ENCODE measurements at places on chromosomes 7 and 10. TPM values are rescaled to one million over a fixed set of nuclear protein-coding genes. Genes with fewer than 3 reads are reported as not detected.
A peak's percentile ranks its signal among the peaks of the same experiment; 100 is the strongest.

The ARF5 gene
- total RNA-seq: 165 TPM

The NEUROD6 gene
- not detected for total RNA-seq

The GNAT3 gene
- not detected for total RNA-seq

The KCNIP2 gene
- total RNA-seq: 6.8 TPM

The PNLIPRP1 gene
- total RNA-seq: not detected

The KIAA1549 gene
- total RNA-seq: 34.8 TPM

The C7orf57 gene
- not detected for total RNA-seq

The SCIN gene
- total RNA-seq: 3.9 TPM

The AKR1C1 gene
- total RNA-seq: 4.2 TPM

The KCNH2 gene
- total RNA-seq: 11.2 TPM

The NRBF2 gene
- 18.3 TPM for total RNA-seq

The KLHL7 gene
- 44.0 TPM for total RNA-seq

The APBB1IP gene
- total RNA-seq: not detected

- no peaks in the 10 kb centered on the region for H3K4me1 ChIP-seq
- H3K27ac ChIP-seq: no peak overlapping the region
- H3K27me3 ChIP-seq: peaks cover 13% of the 10 kb centered on the region
- DNase-seq: no peak
Observed at GRCh38 chr7:147607157-147607800, 983.3 kb upstream of the C7orf33 start.

- H3K36me3 ChIP-seq: peaks cover 5% of the 10 kb centered on the region
- DNase-seq: no peak
- H3K27ac ChIP-seq: no peak overlapping the region
- peaks cover 21% of the 10 kb centered on the region for H3K27me3 ChIP-seq
Observed at GRCh38 chr10:76141376-76141775, 710.0 kb downstream of the LRMDA start.

- H3K27ac ChIP-seq: peak overlapping the region; percentile 77
- no peaks in the 10 kb centered on the region for H3K27me3 ChIP-seq
- no peak for DNase-seq
- peaks cover 7% of the 10 kb centered on the region for H3K36me3 ChIP-seq
- H3K4me1 ChIP-seq: peaks cover 4% of the 10 kb centered on the region
- H3K4me3 ChIP-seq: peak overlapping the region; percentile 86
Observed at GRCh38 chr10:12130237-12130872, 878 bp downstream of the SEC61A2 start.

- DNase-seq: no peak
- no peaks in the 10 kb centered on the region for H3K4me1 ChIP-seq
- H3K27ac ChIP-seq: no peak overlapping the region
- H3K36me3 ChIP-seq: no peaks in the 10 kb centered on the region
- peaks cover 3% of the 10 kb centered on the region for H3K27me3 ChIP-seq
Observed at GRCh38 chr7:37061849-37062559, 337.7 kb upstream of the AOAH start.

- peaks cover 9% of the 10 kb centered on the region for H3K27me3 ChIP-seq
- no peaks in the 10 kb centered on the region for H3K4me1 ChIP-seq
- no peak for DNase-seq
- no peak overlapping the region for H3K27ac ChIP-seq
Observed at GRCh38 chr10:75304741-75305390, 69.1 kb upstream of the COMTD1 start.

DNA sequence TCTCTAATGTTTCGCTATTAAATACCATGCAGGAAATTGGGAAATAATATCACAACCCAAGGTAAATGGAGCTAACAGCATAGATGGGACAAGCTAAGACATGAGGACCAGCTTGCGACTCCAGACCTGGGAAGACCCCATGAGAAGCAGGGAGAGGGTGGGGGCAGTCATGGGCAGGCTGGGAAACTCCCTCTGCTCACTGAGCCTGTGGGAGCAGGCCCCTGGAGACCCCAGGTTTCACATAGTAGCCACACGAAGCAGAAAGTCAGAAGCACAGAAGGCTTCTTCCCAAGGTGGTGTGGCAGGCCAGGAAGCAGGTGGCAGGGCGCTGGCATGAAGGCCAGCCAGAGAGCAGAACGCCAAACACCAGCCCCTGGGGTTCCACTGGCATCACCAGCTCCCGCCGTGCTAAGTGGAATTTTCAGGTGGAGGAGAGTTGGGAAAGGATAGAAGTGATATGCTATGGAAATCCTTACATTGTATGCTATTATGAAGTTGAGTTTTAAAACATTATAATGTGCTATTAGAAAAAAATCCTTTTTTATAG, 99.9 kb upstream of the RNF32 start:
- no peaks in the 10 kb centered on the region for H3K36me3 ChIP-seq
- H3K27me3 ChIP-seq: peaks cover 45% of the 10 kb centered on the region
- peaks cover 4% of the 10 kb centered on the region for H3K4me1 ChIP-seq
- DNase-seq: no peak
- no peak overlapping the region for H3K27ac ChIP-seq

- peaks cover 11% of the 10 kb centered on the region for H3K4me1 ChIP-seq
- H3K27me3 ChIP-seq: no peaks in the 10 kb centered on the region
- peaks cover 2% of the 10 kb centered on the region for H3K36me3 ChIP-seq
Observed at GRCh38 chr7:997404-998395, 14.7 kb downstream of the CYP2W1 start.

- H3K4me1 ChIP-seq: no peaks in the 10 kb centered on the region
- H3K27ac ChIP-seq: peak overlapping the region; percentile 68
- H3K4me3 ChIP-seq: no peak overlapping the region
- DNase-seq: no peak
Observed at GRCh38 chr10:5737352-5737751, 52.7 kb downstream of the TASOR2 start.

DNA sequence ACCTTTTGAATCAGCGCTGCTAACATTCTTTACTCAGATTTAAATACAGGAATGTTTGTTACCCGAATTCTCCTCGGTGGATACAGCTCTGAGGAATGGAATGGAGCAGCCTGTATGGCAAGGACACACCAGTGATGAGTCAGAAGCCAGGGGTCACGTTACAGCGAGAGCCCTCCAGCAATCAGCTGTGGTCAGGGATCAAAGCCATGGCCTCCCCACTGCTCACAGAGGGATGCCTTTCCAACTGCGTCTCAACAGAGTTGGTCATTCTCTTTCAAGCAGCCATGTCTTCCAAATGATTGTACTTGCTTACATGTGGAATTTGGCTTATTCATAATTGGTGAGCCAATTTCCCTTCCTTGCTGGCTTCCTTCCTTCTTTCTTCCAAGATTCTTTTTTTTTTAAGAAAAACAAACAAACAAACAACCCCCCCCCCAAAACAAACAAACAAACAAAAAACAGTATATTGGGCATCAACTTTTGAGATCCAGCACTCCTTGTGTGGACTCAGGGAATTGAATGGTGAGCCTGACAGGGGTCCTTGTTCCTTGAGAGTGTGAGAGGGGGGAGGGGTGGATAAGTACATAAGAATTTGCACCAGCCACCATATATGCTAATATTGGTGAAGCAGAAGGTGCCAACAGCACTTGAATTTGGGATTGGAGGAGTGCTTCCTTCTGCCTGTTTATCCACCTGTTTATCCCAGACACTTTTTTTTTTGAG, 100.2 kb downstream of the ATXN7L1 start:
- DNase-seq: no peak
- no peak overlapping the region for H3K27ac ChIP-seq
- H3K27me3 ChIP-seq: no peaks in the 10 kb centered on the region
- H3K4me3 ChIP-seq: no peak overlapping the region

GRCh38 chr10:23258516-23258915, 66.4 kb downstream of the PTF1A start:
- H3K27me3 ChIP-seq: peaks cover 76% of the 10 kb centered on the region
- H3K36me3 ChIP-seq: no peaks in the 10 kb centered on the region
- no peak for DNase-seq
- H3K27ac ChIP-seq: no peak overlapping the region
- H3K4me1 ChIP-seq: no peaks in the 10 kb centered on the region

- no peak for DNase-seq
- H3K27me3 ChIP-seq: no peaks in the 10 kb centered on the region
- H3K4me3 ChIP-seq: no peak overlapping the region
- H3K27ac ChIP-seq: no peak overlapping the region
- peaks cover 11% of the 10 kb centered on the region for H3K4me1 ChIP-seq
Observed at GRCh38 chr7:17725821-17726220, 214.5 kb downstream of the SNX13 start.

DNA sequence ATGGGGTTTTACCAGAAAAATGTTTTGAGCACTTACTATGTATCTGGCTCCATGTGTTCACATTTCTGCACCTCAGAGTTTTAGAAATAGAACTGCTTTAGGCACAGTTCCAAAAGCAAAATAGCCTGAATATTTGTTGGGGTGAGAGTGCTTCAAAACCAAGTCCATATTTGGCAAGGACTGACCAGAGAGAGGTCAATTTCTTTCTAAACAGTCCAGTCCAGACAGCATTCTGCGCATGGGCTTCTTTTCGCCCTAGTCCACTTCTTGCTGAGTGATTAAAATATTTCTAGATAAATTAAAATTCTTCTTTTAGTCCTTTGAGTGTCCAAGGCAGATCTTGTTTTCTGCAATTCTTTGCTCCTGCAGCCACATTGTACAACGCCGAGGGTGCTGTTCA, 427.0 kb downstream of the PHTF2 start:
- no peaks in the 10 kb centered on the region for H3K36me3 ChIP-seq
- H3K27me3 ChIP-seq: no peaks in the 10 kb centered on the region
- no peak for DNase-seq
- H3K4me1 ChIP-seq: peaks cover 28% of the 10 kb centered on the region
- H3K27ac ChIP-seq: no peak overlapping the region

DNA sequence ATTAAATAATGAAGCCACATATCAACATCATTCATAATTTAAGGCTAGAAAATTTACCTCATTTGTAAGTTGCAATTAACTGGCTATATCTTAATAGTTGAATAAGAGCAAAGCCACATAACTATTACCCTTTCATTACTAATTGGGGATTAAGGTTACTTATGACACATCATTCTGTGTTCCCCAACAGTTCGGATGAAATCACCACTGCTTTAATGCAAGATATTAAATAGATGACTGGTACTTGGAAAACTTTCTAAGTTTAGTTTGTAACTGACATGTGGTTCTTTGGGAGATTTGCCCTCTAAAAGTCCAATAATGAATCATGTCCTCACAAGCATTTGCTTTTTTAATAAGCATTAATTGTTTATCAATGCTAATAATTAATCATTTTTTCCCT, 109.1 kb downstream of the MTERF1 start:
- H3K27me3 ChIP-seq: peaks cover 24% of the 10 kb centered on the region
- H3K36me3 ChIP-seq: no peaks in the 10 kb centered on the region
- H3K4me1 ChIP-seq: peaks cover 6% of the 10 kb centered on the region
- H3K4me3 ChIP-seq: no peak overlapping the region
- DNase-seq: no peak
- H3K27ac ChIP-seq: no peak overlapping the region

GRCh38 chr7:24419077-24419476, 135.1 kb downstream of the NPY start:
- peaks cover 3% of the 10 kb centered on the region for H3K27me3 ChIP-seq
- no peaks in the 10 kb centered on the region for H3K4me1 ChIP-seq
- peaks cover 2% of the 10 kb centered on the region for H3K36me3 ChIP-seq
- DNase-seq: no peak
- H3K4me3 ChIP-seq: no peak overlapping the region

DNA sequence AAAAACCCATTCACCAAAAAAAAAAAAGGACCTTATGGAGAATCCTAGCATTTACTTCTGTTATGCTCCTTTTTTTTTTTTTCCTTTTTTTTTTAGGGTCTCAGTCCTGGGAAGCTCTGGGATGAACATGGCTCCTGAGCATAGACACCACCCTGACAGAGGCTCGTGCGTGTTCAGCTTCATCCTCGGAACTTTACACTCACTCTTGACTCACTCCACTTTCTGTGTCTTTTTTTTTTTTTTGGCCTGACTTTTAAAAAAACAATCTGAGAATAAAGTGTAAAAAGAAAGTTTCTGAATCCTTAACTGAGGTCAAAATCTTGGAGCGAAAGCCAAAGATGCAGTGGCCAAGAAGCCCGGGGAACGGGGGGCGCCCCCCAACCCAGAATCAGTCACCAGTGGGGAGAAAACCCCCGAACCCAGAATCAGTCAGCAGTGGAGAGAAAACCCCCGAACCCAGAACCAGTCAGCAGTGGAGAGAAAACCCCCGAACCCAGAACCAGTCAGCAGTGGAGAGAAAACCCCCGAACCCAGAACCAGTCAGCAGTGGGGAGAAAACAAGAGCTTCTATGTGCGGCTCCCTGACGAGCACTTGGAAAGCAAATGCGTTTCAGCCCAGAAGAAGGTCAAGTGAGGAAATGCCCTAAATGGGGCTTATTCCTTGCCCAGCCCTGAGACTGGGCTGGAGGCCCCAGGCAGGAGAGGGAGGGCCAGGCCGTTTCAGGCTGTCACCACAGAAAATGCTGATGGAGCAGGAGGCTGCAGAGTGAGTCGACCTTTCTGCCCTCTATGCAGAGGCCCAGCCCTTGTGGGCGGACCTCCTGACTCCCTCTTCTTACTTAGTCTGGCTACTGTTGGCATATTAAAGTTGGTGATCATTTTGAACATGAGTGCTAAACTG, 19.0 kb upstream of the PFKP start:
- no peak for DNase-seq
- H3K4me1 ChIP-seq: peaks cover 21% of the 10 kb centered on the region
- H3K27ac ChIP-seq: no peak overlapping the region
- no peak overlapping the region for H3K4me3 ChIP-seq

- H3K36me3 ChIP-seq: peaks cover 13% of the 10 kb centered on the region
- peaks cover 28% of the 10 kb centered on the region for H3K4me1 ChIP-seq
- peak overlapping the region; percentile 74 for H3K27ac ChIP-seq
- no peak for DNase-seq
Observed at GRCh38 chr7:42097752-42098151, 139.3 kb downstream of the GLI3 start.

GRCh38 chr10:3330663-3331062, 158.1 kb upstream of the PITRM1 start:
- peaks cover 11% of the 10 kb centered on the region for H3K4me1 ChIP-seq
- H3K36me3 ChIP-seq: no peaks in the 10 kb centered on the region
- no peak for DNase-seq
- H3K27me3 ChIP-seq: peaks cover 2% of the 10 kb centered on the region
- no peak overlapping the region for H3K27ac ChIP-seq

GRCh38 chr10:26540601-26541000, 102.5 kb downstream of the APBB1IP start:
- H3K27me3 ChIP-seq: no peaks in the 10 kb centered on the region
- no peak overlapping the region for H3K4me3 ChIP-seq
- H3K4me1 ChIP-seq: peaks cover 5% of the 10 kb centered on the region
- no peak overlapping the region for H3K27ac ChIP-seq
- no peaks in the 10 kb centered on the region for H3K36me3 ChIP-seq
- no peak for DNase-seq

DNA sequence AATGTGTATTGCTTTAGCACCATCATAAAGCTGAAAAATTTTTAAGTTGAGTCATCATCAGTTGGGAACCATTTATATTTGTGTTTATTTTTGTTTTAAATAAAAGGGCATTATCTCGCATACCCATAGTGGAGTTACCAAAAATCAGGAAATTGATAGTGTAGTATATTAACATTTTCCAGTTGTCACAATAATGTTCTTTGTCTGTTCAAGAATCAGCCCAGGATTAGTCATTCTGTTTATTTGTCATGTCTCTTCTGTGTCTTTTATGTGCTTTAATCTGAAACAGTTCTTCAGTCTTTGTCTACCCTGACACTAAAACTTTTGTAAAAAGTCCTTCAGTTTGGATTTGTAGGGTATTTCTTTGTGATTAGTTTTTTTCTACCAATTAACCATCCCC, 827.8 kb upstream of the ZWINT start:
- H3K36me3 ChIP-seq: no peaks in the 10 kb centered on the region
- H3K4me1 ChIP-seq: peaks cover 9% of the 10 kb centered on the region
- no peak overlapping the region for H3K27ac ChIP-seq
- H3K27me3 ChIP-seq: no peaks in the 10 kb centered on the region

GRCh38 chr7:13981070-13981469, 8.4 kb downstream of the ETV1 start:
- peak overlapping the region; percentile 48 for H3K27ac ChIP-seq
- H3K36me3 ChIP-seq: no peaks in the 10 kb centered on the region
- DNase-seq: no peak
- no peak overlapping the region for H3K4me3 ChIP-seq
- peaks cover 39% of the 10 kb centered on the region for H3K4me1 ChIP-seq
